ENCODE measurements at places on chromosomes 12 and 14.
A peak's percentile ranks its signal among the peaks of the same experiment; 100 is the strongest.

GRCh38 chr14:87896393-87897380 is 96.3 kb downstream of the GALC start:
- DNase-seq, result no peak

DNA sequence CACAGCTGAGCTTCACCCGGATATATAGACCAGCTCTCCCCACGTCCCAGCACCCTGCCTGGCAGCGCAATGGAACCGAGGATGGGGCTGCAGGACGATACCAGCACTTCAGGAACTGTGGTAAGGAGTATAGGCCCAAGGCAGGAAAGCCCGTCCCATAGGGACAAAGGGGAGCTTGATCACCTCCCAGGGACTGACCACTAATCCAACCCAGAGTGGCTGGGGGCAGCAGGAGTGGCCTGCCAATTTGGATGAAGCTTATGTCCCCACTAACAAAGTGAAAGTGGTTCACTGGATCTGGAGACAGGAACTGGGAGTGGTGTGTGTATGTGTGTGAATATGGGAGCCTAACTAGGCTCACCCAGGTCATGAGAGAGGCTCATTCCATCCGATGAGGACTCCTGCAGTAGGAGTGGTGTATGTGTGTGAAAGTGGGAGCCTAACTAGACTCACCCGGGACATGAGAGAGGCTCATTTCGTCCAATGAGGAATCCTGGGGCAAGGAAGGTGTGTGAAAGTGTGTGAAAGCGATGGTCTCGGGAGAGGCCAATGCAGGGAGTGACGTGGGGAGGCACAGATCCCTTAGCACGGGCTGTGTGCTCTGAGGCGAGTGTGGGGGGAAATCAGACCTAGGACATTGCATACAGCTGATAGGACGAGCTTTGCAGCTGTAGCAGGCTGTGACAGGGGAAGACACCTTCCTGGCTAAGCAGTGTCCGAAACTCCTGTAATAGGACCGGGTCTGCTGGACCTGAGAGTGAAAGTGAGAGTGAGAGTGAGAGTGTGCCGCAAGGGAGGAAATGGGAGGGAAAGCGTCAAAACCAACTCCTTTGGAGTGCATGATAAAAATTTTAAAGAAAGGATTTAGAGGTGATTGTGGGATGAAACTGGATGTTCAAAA is 25.7 kb downstream of the KLRK1 start:
- DNase-seq, result no peak

GRCh38 chr12:15230137-15230536 is 8.9 kb upstream of the RERG start:
- no peak for DNase-seq

DNA sequence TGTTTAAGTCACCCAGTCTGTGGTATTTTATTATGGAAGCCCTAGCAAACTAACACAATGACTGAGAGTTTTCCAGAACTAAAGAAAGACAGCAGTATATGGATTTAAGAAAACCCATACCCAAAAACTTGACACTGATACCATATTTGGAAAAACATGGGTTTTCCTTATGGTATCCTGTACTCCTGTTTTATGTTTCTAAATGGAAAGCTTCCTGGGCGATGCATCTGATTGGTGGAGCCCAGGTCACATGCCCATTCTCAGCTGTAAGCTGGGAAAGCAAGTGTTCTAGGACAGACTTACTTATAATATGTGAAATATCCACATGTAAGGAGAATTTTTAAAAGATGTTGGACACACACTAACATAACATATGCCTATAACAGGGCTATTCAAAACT is 4.5 kb upstream of the RNASE4 start:
- DNase-seq, result peak; percentile 25

GRCh38 chr12:64097366-64098105 is 124.6 kb downstream of the KICS2 start:
- no peak for DNase-seq

DNA sequence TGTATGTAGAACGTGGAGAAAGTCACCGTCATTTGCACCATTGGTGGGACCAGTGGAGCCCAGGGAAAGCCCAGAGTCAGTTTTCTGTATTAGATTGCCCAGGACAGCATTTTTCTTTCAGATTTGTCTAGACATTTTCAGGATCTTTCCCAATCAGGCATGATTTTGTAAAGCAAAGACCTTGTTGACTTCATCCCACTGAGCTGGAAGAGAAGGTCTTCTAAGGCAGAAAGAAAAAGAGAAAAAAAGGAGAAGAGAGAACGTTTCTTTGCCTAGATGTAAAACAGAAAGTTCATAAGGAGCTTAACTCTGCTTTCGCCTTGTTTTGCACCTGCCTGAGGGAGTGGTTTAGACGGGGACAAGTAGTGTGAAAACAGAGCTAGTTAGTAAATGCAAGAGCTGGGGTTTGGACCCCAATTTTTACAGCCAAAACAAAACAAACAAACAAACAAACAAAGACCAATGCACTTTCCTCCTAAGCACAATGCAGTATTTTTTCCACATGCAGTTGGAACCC is 273.1 kb downstream of the ZFP36L1 start:
- no peak for DNase-seq

GRCh38 chr14:91754819-91755218 is 22.9 kb upstream of the CATSPERB start:
- no peak for DNase-seq

- no peak for DNase-seq
Observed at GRCh38 chr12:118618695-118619094, 242.3 kb downstream of the SUDS3 start.

DNA sequence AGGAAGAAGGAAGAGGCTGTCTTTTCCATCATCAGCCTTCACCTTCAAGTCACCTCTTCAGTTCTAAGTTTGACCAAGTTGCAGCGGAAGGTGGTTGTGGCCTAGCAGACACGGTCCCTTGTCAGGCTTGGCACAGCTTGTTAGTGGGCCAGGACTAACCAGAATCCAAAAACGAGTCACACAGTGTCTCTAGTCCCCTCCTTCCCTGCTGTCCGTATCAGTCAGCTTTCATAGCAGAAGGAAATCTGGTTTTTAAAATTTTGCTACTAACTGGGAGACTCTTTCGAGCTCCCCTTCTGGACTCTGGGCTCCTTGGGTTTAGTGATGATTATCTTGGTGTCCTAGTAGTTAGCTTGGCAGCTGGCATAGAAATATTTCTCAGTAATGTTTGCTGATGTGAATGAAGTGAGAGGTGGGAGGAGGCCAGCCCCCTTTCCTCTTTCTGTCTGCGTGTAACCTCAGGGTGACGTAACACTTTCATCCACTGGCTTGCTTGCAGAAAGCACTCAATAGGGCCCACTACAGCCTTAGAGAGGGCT is 3.8 kb downstream of the ETV6 start:
- DNase-seq, result no peak

DNA sequence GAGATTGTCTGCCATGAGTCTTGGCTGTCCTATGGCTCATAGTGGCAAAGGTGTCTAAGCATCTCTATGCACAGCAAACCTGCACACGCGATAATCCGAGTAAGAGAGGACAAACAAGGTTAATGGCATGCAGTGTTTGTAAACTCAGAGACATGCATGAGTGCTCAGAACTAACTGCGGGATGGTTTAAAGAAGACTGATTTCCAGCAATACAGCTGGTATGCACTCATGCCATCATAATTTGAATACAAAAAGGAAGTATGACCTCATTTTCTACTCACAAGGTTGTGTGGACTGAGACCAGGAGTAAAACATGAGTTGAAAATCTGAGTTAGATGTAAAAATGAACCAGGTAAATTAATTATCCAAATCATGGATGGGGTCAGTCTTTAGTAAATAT is 16.6 kb upstream of the TCP11L2 start:
- no peak for DNase-seq

GRCh38 chr12:47095446-47096236 is 15.9 kb upstream of the AMIGO2 start:
- no peak for DNase-seq

- DNase-seq, result no peak
Observed at GRCh38 chr14:74360163-74360562, 11.9 kb downstream of the VRTN start.

DNA sequence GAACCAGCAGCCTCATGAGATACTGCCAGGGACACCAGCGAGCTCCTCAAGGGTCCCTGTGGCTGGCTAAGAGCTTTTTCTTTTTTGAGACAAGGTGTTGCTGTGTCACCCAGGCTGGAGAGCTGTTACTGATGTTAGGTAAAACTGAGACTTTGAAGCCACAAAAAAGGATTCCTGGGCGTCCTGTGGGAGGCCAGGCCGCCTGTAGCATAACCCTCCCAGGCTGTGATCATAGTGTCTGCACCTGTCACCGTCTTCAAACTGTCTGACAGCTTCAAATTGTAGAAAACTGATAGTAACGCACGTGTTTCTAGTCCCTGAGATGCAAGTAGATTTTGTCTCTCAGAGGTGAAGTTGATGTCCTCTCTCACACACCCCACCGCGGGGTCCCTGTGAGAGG is 4.1 kb downstream of the ZFYVE21 start:
- DNase-seq, result no peak

GRCh38 chr12:47848853-47849252 is 29.1 kb upstream of the HDAC7 start:
- no peak for DNase-seq

DNA sequence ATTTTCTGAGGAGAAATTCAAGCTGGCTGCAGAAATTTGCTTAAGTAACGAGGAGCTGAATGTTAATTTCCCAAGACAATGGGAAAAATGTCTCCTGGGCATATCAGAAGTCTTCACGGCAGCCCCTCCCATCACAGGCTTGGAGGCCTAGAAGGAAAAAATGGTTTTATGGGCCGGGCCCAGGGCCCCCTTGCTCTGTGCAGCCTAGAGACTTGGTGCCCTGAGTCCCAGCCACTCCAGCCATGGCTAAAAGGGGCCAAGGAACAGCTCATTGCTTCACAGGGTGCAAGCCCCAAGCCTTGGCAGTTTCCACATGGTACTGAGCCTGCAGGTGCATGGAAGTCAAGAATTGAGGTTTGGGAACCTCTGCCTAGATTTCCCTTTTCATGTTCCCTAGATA is 24.3 kb upstream of the HSP90AA1 start:
- DNase-seq, result no peak

GRCh38 chr12:124410354-124411175 is 115.7 kb downstream of the RFLNA start:
- no peak for DNase-seq

DNA sequence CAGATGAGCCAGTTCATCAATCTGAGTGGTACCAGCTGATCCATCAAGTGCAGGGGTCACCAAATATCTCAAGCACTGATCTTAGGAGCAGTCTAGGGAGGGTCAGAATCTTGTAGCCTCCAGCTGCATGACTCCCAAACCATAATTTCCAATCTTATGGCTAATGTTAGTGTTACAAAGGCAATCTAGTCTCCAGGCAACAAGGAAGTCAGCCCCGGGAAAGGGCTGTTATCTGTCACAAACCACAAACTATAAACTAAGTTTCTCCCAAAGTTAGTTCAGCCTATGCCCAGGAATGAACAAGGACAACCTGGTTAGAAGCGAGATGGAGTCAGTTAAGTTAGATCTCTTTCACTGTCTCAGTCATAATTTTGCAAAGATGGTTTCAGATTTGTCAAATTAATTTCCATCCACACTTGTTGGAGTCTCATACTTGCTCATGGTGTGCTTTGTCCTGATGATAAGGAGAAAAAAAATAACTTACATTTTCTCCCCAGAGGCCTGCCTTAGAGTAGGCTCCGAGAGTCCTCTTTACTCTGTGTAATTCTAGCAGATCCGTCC is 3.9 kb upstream of the ABHD4 start:
- DNase-seq, result no peak

DNA sequence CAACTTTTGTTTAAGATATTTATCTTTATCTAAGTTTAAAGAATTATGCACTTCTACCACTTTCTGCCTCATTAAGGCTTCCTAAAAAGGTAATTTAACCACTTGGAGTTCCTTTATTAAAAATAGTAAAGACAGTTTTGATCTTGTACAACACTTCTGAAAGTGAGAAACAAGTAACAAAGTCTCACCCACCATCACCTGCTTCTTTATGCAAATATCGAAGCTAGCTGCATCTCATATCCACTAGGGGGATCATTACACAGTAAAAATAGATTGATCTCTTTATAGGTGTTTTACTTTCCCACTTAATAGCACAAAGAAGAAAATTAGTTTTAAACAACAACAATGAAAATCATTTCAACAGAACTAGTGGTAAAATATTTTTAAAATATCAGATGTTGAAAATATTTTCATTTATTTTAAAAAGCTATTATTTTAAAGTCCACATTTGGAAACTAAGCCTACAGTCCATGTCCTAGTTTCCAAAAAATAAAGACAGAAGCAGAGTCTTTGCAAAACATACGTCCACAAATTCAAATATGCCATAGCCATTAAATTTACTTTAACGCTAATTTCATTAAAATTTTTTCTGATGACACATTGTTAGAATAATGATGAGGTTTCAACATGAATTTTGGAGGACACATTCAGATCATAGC is 160.0 kb upstream of the SOX5 start:
- DNase-seq, result no peak

DNA sequence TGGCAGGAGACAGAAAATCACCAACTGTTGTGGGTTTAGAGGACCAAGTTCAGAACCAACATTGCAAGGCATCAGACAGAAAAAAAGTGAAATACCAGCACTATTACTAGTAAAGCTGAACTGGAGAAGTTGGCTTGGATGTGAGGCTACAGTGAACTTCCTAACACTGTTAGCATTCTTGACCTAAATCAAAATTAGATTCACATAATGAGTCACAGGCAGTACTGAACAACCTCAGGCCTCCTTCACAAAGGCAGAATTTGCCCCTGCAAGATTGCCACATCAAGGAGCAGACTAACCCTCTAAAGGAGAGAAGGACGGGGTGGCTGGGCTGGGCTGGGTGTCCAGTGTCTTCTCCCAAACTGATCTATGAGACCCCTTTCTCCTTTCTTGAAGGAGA is 539.7 kb downstream of the SNAPC1 start:
- no peak for DNase-seq

- no peak for DNase-seq
Observed at GRCh38 chr14:98008381-98009113, 1211.4 kb downstream of the VRK1 start.

DNA sequence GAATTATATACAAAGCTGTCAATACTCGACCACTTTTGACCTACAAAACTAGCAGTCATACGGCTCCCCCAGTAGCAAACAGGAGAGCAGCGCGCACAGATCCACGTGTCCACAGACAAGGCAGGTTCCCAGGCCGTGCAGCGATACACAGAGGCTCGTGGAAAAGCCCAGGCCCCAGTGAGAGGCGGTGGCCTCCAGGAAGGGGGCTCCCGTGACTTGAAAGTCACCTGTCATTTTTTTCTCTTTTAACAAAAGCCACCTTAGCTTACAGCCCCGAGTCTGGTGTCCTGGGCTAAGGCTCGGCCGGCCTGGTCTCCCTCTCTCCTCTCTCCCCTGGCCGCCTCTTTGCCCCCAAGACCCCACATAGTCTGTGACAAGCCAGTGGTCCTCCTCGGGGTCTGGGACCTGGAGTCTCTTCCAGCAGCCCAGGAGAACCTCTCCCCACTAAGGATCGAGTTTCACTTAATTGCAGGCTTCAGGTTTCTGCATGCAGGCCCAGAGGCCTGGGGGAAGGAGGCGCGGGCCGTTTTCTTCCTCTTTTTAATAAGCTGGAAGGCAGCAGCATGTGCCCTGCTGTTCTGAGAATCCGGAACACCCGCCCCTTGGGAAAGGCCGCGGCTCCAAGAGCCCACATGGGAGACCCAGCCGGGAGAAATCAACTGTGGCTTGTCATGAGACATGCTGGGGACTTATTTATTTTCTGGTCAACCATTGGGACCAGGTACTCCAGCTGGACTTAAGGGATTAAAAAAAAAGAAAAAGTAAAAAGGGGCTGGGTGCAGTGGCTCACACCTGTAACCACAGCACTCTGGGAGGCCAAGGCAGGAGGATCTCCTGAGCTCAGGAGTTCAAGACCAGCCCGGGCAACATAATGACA is 15.9 kb downstream of the NCOR2 start:
- DNase-seq, result no peak
